ENCODE measurements at places on chromosomes 2 and 18. TPM values are rescaled to one million over a fixed set of nuclear protein-coding genes. Genes with fewer than 3 reads are reported as not detected.

The ACKR3 gene
- total RNA-seq = 1.8 TPM

The DCDC2C gene
- not detected for total RNA-seq

The SP5 gene
- total RNA-seq = 0.32 TPM

The GREB1 gene
- total RNA-seq = 0.23 TPM

Data from activated T-helper 2 cell treated with anti-CD3 and anti-CD28 coated beads, Interferon-gamma antibody, Interleukin-2, Interleukin-4, amounts not matched to agents 10 μg/mL and 5 μg/mL and 100 μg/mL, durations not matched to agents 14 hours and 24 hours and 36 hours (primary cell).